A673 (cell line): ENCODE measurements at places on chromosomes 6 and 20. TPM values are rescaled to one million over a fixed set of nuclear protein-coding genes. Genes with fewer than 3 reads are reported as not detected.

DNA sequence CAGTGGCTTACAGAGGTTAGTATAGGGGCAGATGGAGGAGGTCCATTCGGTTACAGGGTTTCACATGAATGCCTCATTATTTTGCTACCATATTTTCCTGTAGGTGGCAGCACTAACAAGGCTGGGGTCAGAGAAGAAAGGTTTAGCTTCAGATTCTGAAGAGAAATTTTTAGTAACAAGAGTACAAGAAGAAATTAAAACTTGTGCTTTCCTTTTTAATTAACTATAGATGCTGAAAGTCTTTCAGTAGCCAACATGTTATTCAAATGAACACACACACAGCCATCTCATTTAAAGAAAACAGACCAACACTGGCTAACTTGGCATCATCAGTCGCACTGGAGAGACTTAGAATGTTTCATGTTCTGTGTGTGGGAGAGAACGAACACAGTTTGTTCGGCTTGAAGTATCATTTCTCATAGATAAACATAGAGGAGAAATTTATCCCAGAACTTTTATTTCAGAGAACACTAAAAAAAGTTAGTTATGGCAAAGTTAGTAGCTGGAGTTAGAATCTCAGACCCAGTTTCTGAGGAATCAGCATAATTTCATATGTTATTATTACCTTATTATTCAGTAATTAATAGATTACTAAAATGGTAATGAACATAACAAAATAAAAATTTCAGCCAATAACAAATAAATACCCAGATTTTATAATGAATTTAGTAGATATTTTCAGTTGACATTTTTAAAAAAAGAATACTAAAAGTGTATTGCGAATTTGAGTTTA, 314.0 kb upstream of the RSPO3 start:
- no peak overlapping the region for H3K27ac ChIP-seq
- H3K27me3 ChIP-seq = no peaks in the 10 kb centered on the region
- DNase-seq = peak; percentile 78
- H3K4me1 ChIP-seq = no peaks in the 10 kb centered on the region
- no peaks in the 10 kb centered on the region for H3K36me3 ChIP-seq

GRCh38 chr6:42224222-42225028, 6.8 kb upstream of the MRPS10 start:
- no peak overlapping the region for H3K27ac ChIP-seq
- no peak overlapping the region for H3K4me3 ChIP-seq
- no peaks in the 10 kb centered on the region for H3K27me3 ChIP-seq
- no peak for DNase-seq

DNA sequence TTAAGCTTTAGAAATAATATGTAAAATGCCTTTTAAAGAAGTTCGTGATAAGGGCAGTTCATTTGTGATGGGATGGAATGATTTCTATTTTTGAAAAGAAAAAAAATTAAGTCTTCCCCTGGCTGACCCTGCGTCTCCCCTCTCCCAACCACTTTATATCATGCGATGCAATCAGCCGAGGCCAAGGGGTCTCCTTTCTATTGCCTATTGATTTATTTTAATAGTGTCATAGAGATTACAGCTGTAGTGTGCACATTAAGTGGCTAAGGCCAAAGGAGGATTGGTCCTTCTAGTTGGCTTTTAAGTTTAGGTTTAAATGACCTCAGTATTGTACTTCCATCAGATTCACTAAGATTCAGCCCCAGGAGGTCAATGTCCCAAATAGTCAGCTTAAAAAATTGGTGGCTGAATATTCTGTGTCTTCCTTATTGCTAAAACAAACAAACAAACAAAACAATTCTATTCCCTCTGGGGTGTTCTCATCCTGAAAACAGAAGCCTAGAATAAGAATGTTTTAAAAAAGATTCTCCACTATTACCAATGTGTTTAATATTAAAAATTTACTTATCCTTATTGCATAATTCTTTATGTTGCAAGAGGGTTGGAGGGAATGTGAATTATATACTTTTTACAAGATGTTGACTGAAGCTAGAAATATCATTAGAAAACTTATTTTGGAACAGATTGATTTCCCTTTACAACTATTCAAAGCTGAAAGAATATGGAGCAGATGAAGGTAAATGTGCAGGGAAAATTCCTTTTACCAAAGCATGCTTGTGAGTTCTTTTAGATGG, 359.1 kb downstream of the SAMD5 start:
- H3K27ac ChIP-seq = peak overlapping the region; percentile 44
- H3K4me1 ChIP-seq = peaks cover 49% of the 10 kb centered on the region
- no peaks in the 10 kb centered on the region for H3K36me3 ChIP-seq
- DNase-seq = no peak
- no peaks in the 10 kb centered on the region for H3K27me3 ChIP-seq

DNA sequence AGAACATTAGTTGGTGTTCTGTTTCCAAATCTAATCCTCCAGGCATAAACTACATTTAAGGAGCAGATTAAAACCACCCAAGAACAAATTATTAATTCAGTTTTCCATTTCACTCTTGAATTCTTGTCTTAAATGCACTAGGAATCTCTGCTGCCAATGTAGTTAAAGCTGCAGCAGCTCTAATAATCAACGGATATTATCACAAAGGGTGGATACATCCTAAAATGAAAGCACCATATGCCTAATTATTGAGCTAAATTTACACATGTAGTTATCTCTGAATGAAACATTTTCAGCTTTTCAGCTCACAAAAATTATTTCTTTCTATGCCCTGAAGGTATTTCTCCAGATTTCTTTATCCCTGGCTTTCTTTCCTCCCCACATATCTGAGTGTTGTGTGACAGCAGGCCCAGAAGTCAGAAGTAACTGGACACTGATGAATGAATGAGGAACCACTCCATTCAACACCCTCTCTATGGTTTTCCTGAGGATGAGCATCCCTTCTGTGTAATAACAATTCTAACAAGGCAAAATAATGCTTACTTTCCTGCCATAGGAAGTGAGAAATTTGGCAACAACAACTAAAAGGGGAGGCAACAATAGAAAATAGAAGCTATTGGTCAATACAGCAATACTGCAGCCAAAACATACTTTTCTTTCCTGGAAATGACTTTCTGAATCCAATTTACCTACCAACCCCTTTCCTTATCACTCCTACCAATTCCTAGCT, 14.9 kb downstream of the MAN1A1 start:
- no peak overlapping the region for H3K27ac ChIP-seq
- no peaks in the 10 kb centered on the region for H3K27me3 ChIP-seq
- no peaks in the 10 kb centered on the region for H3K4me1 ChIP-seq
- H3K36me3 ChIP-seq = no peaks in the 10 kb centered on the region
- DNase-seq = no peak

GRCh38 chr20:18058661-18059467, 1.1 kb upstream of the OVOL2 start:
- peaks cover 13% of the 10 kb centered on the region for H3K4me1 ChIP-seq
- no peak overlapping the region for H3K27ac ChIP-seq
- DNase-seq = no peak
- H3K36me3 ChIP-seq = no peaks in the 10 kb centered on the region

DNA sequence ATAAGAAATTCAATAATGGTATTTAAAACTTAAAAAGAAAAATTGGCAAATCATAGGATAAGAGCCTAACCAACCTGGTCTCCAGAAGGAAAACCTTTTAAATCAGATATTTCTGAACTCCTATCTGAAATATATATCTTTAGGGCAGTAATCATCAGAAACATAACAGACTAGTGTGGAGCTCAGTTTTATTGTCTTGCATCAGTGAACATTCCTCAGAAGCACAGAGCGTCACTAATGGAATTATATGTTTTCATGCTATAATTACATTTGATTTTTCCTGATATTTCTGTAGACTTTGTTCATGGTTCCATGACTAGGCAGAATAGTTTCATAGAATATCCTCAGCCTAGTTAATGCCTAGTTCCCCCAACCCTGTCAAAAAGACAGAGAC, 262.2 kb downstream of the EYA4 start:
- peak; percentile 79 for DNase-seq
- peaks cover 36% of the 10 kb centered on the region for H3K4me1 ChIP-seq
- no peaks in the 10 kb centered on the region for H3K27me3 ChIP-seq
- peak overlapping the region; percentile 88 for H3K27ac ChIP-seq

GRCh38 chr6:116994447-116994846, 117.4 kb downstream of the RFX6 start:
- peaks cover 16% of the 10 kb centered on the region for H3K27me3 ChIP-seq
- no peak overlapping the region for H3K27ac ChIP-seq
- no peaks in the 10 kb centered on the region for H3K4me1 ChIP-seq
- no peak overlapping the region for H3K4me3 ChIP-seq
- no peak for DNase-seq
- no peaks in the 10 kb centered on the region for H3K36me3 ChIP-seq

DNA sequence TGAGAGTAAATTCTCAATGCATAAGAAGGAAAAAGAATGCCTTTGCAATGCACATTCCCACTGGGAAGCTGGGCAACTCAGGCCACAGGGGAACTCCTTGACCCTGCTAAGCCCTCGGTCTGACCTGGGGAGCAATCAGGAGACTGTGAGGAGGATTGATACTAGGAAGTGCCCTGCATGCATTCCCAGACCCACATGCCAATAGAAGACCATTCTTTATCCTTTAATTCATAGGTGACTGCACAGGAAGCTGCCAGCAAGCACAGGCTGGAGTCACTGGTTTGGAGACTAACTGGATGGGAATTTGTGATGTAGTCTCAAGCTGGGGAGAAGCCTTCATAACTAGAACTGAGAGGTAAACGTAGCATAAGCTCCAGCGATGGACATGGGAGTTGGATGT, 1012.7 kb downstream of the EYS start:
- no peaks in the 10 kb centered on the region for H3K36me3 ChIP-seq
- H3K4me1 ChIP-seq = no peaks in the 10 kb centered on the region
- H3K27ac ChIP-seq = no peak overlapping the region
- no peaks in the 10 kb centered on the region for H3K27me3 ChIP-seq
- DNase-seq = no peak

DNA sequence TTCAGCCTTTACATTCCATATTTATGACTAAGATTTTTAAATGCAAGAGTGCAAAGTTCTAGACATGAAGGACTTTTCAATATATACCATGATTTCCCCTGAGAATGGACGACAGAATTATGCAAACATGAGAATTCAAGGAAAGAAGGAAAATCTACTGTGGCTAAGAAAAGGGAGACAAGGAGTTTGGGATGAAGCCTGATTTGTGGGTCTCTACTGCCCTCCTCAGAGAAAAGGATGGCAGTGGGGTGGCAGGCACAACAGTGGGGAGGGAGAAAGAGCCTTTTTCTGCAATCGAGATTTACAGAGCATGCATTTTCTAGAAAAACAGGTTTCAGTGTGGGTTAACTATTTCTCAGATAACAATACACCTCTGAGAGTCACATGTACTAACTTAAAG, 466.9 kb upstream of the NRSN1 start:
- H3K4me3 ChIP-seq = no peak overlapping the region
- no peak overlapping the region for H3K27ac ChIP-seq
- H3K4me1 ChIP-seq = peaks cover 16% of the 10 kb centered on the region
- H3K27me3 ChIP-seq = no peaks in the 10 kb centered on the region
- DNase-seq = peak; percentile 73

DNA sequence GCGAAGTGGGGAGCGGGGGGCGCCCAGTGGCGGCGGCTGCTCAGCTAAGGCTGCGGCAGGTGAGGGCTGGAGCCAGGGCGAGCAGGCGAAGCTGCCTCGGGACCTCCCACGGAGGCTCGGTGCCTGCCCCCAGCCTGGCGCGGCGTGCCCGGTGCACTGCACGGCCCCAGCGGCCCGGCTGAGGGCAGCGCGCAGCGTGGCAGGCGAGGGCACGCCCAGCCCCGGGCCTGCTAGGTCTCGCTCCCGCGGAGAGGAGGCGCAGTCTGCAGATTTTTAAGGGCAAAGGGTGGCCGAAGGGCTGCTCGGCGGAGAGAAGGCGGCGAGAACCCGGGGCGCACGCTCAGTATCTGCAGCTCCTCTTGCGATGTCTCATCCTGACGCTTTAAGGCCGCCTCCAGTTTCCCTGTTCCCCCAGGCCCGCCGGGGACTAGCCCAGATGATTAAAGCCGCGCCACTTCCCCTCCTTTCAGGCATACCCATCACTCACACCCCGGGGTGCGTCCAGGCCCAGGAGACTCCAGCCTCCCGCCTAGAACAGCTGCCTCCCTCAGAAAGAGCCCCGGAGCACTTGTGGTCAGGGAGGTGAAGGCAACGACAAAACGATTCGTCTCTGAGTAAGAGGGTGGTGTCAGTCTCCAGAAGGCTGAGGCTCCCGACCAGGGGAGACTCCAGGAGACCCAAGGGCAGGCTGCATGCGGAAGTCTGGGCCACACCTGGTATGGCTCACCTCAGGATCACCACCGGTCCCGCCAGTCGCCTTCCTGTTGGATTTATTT, at the start of gene FERMT1:
Gene FERMT1 (minus strand): TSS at position 158 of the 776 bp plus-strand sequence. CDS start 3,476 bp downstream, outside the sequence.
- H3K4me3 ChIP-seq = peak within 1 kb of the TSS; percentile 41
- H3K27ac ChIP-seq = no peak within 1 kb of the TSS
- peaks cover 11% of the 10 kb centered on the region for H3K4me1 ChIP-seq
- H3K27me3 ChIP-seq = peaks cover 14% of the 10 kb centered on the region
- H3K36me3 ChIP-seq = no peaks in the 10 kb centered on the region

GRCh38 chr6:1328129-1328800, 16.4 kb downstream of the FOXQ1 start:
- no peak for DNase-seq
- no peak overlapping the region for H3K4me3 ChIP-seq

GRCh38 chr6:99349171-99350141, at the start of gene FAXC:
TSS of gene FAXC (minus strand) at chr6:99349674. CDS start at chr6:99349372, 302 bp downstream.
- H3K36me3 ChIP-seq = no peaks in the 10 kb centered on the region
- peak within 1 kb of the TSS; percentile 70 for H3K4me3 ChIP-seq
- peak; percentile 37 for DNase-seq
- no peak within 1 kb of the TSS for H3K27ac ChIP-seq
- H3K4me1 ChIP-seq = no peaks in the 10 kb centered on the region

DNA sequence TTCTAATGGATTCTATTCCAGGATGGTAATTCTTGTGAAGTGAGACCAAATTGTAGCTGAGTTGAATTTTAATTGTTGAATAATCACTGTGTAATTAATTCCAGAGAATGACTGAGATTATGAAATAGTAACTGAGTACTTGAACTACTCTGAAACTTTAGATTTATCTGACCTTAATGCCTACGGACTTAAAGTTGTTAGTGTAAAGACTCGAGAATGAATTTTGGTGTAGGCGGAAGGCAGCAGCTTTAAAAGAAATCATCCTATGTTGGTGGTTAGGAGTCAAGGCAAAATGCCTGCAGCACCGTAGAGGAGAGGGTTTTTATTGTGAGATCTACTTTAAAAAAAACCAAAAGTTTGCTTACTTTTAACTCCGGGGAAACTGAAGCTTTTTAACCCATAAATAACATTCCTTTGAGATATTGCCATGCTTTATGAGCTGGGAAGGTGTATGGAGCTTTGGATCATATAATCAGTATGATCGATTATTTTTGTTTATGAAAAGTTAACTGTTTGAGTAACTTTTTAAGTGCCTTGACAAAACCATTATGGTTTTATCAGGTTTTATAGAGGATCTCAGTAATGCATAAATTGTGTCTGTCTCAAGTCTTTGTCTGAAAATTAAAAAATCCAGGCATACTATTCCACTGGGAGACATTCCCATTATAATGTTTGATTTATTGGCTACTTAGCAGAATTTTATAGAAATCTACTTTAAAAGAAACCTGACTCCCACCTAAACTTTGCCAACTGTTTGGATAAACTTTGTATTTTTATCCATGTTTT, 46.1 kb downstream of the MYO6 start:
- H3K27me3 ChIP-seq = no peaks in the 10 kb centered on the region
- DNase-seq = peak; percentile 4
- no peaks in the 10 kb centered on the region for H3K36me3 ChIP-seq
- H3K27ac ChIP-seq = no peak overlapping the region

- no peak overlapping the region for H3K4me3 ChIP-seq
- H3K27ac ChIP-seq = no peak overlapping the region
- no peaks in the 10 kb centered on the region for H3K27me3 ChIP-seq
- no peaks in the 10 kb centered on the region for H3K4me1 ChIP-seq
Measured at GRCh38 chr6:63732336-63732735, 96.7 kb downstream of the PHF3 start.

DACT2 gene
- total RNA-seq = 14.5 and 18.7 TPM in 2 replicates

CDK5RAP1 gene
- total RNA-seq = 52.7 and 62.1 TPM in 2 replicates

ABHD16B gene
- total RNA-seq = not detected in 2 replicates
